ENCODE measurements at places on chromosomes 3 and 15. TPM values are rescaled to one million over a fixed set of nuclear protein-coding genes. Genes with fewer than 3 reads are reported as not detected.

The PARP15 gene
- total RNA-seq = 0.20 TPM

The DLL4 gene
- not detected for total RNA-seq

The MGLL gene
- total RNA-seq = 33.1 TPM

The SLC2A2 gene
- not detected for total RNA-seq

The BFSP2 gene
- total RNA-seq = not detected

The HIGD2B gene
- total RNA-seq = not detected

The ANKRD63 gene
- not detected for total RNA-seq

The TRH gene
- total RNA-seq = not detected

The CD200 gene
- not detected for total RNA-seq

The PRR23A gene
- not detected for total RNA-seq

The ADGRG7 gene
- total RNA-seq = not detected

The SLC28A2 gene
- total RNA-seq = not detected

The ARNT2 gene
- total RNA-seq = 1.8 TPM

The C3orf62 gene
- total RNA-seq = 1.2 TPM

The CPA3 gene
- total RNA-seq = not detected

The MED12L gene
- 0.37 TPM for total RNA-seq

The CACNA1D gene
- under 0.01 TPM for total RNA-seq

The ALS2CL gene
- 0.37 TPM for total RNA-seq

The KCNAB1 gene
- total RNA-seq = not detected

The VEPH1 gene
- 35.4 TPM for total RNA-seq

The BUB1B gene
- total RNA-seq = 40.1 TPM

The ZNF660 gene
- 1.8 TPM for total RNA-seq

The CYP1A1 gene
- 0.37 TPM for total RNA-seq

The HTR3E gene
- total RNA-seq = not detected

The PXK gene
- 40.4 TPM for total RNA-seq

The CCDC13 gene
- total RNA-seq = 1.4 TPM

The RGMA gene
- 2.9 TPM for total RNA-seq

The NDUFB5 gene
- total RNA-seq = 88.9 TPM

The GFM1 gene
- total RNA-seq = 49.1 TPM

The THPO gene
- total RNA-seq = 0.37 TPM

The NANOGP8 gene
- total RNA-seq = 0.73 TPM

The POLQ gene
- 4.4 TPM for total RNA-seq

The GP9 gene
- not detected for total RNA-seq

Data from subcutaneous preadipocyte (primary cell).